GM12892 (cell line): ENCODE measurements at places on chromosomes 6 and 20.
A peak's percentile ranks its signal among the peaks of the same experiment; 100 is the strongest.

DNA sequence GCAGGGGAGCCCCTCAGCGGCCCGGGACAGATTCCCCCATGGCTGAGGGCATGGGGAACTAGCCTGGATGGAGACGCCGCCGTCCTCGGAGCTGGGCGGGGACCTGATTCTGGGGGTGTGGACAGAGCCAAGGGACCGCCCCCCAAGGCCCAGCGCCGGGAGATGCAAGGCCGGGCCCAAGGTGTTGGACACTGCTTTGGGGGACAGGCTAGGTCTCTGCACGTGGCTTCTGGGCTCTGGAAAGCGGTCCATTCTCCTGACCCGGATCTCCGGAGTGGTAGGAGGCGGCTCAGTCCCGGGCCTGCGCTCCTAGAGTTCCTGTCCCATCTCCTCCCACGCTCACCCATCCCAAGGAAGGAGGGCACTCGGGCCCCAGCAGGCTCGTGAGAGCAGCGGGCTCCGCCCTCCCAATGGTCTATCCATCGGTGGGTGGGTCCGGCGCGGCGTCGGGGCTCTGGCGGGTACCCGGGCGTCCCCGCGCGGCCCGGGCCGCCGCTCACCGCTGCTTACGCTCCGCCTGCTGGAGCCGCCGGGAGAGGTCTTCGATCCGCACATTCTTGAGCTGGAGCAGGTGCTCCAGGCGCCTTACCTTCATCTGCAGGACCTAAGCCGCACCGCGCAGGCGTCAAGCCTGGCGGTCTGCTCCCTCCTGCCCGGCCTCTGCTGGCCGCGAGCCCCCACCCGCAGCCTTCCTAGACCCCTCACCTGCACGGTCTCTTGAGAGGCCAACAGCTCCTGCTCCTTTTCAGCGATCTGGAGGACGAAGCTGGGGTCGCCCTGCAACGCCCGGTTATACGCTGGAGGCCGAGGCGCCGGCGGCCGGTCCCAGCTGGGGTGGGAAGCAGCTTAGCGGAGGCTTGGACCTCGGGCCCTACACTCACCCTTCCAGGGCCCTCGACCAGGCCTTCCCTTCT is 3.3 kb downstream of the SPEF1 start:
- no peak for DNase-seq

DNA sequence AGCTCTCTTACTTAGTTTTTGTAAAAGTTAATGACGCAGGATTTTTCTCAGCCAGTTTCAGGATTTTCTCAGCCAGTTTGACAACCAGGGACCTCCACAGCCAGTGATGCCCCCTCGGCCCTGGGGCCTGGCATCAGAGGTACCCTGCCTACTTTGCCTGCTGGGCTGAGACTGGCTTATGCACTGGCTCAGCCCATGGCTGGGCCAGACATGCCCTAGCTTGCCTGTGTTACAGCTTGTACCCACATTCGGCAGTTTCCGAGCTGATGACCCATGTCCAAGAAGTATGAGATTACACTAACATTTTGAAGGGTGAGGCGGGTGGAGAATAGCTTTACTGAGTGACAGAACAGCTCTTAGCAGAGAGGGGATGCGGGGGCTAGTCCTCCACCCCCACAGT is 406.1 kb upstream of the HSF2 start:
- no peak for DNase-seq

DNA sequence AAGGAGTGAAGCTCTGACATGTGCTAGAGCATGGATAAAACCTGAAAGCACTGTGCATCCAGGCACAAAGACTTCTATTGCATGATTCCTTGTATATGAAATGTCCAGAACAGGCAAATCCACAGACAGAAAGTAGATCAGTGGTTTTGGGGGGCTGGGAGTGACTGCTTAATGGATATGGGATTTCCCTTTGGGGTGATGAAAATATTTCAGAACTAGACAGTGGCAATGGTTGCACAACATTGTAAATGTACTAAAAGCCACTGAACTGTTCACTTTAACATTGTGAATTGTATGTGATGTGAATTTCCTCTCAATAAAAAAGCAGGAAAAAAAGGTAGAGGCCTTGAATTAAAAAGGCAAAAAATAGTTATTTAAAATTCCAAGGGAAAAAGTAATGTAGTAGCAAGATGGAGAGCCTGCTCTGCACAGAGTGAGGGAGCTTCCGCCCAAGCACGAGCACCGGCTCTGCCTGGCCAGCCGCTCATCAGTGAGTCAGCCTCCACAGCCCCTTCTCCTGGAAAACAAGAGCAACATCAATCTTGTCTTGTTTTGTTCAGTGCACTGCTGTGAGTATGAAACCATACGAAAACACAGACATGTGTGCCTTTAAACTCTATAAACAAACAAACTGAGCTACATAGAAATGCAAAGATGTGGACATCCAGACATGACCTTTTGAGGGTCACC is 74.6 kb upstream of the THBS2 start:
- no peak for DNase-seq

DNA sequence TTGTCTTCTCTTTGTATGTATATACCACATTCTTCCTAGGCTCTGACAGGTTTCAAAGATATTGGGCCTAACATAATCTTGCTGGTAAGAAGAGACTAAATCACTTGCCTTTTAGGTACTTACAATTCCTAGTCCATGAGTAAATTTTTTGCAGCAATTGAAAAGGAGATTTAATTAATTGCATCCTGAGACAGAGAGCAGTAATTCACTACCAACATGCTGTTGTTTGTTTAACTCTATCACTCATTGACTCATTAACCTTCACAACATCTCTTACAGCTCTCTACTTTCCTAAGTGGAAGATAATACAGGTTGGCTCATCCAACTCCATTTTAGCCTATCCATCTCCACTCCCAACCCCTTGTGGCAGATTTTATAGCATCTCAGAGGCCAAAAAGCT is 280.4 kb downstream of the ALDH8A1 start:
- DNase-seq, result no peak

- DNase-seq, result no peak
Observed at GRCh38 chr20:44247586-44248409, 690 bp downstream of the GDAP1L1 start.

GRCh38 chr20:61934716-61935530 is 130.8 kb downstream of the TAF4 start:
- no peak for DNase-seq

DNA sequence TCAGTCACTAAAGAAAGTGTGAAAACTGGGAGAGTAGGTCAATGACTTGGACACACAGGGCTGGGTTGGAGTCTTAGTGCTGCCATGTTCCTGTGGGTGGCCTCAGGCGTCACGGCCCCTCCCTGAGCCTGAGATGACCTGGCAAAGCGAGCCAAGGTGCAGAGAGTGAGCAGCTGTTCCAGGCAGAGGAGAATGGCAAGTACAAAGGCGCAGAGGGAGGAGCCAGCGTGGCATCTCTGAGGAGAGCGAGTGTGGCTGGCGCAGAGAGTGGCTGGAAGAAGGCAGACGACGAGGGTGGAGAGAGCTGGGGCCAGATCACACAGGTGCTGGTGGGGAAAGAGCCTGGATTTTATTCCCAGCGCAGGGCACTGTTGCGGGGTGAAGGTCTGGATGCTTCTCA is 20.6 kb upstream of the CHMP4B start:
- DNase-seq, result no peak

- peak; percentile 48 for DNase-seq
Observed at GRCh38 chr6:108557494-108558371, 3.0 kb upstream of the FOXO3 start.

DNA sequence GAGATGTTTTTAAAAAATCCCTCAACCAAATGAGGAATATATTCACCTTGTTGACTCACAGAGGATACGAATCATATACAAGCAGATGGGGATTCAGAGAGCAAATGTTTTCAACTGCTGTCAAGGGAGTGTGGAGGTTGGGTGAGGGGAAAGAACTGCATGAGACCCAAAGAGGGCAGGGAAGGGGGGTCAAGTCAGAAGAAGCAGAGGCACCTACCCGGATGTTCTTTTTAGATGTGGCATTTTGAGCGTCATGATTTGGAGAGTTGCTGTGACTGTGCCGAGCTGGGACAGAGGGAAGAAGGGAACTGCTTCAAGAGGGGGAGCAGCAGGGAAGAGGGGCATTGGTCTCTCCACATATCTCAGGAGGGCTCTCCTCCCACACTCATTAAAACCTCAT is 191.3 kb upstream of the PROKR2 start:
- DNase-seq, result no peak

- no peak for DNase-seq
Observed at GRCh38 chr6:23611776-23612381, 514.1 kb upstream of the NRSN1 start.

DNA sequence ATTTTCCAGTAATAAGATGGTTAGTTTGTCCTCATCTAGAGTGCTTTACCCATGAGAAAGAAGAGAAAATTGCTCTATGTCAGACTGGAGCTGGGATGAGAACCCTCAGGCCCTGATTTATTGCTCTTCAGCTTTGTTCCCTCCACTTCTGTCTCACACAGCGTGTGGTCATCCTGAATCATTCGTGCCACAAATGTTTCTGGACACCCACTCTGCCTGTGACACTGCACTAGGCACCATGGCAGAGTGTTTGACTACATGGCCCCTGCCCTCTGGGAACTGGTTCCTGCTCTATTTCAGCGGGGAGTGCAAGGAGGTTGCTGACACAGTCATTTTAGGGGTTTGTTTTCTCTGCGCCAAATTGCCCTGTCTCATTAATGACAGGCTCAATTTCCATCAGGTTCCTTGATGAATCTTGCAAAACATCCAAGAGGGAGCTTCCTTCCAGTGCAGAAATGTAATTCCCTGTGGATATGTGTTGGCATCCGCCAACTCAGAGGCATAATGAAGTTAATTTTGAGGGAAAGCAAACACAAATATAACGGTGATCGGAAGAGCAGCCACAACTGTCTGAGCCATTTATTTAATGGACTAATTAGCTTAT is 207.5 kb downstream of the CLIC5 start:
- no peak for DNase-seq

DNA sequence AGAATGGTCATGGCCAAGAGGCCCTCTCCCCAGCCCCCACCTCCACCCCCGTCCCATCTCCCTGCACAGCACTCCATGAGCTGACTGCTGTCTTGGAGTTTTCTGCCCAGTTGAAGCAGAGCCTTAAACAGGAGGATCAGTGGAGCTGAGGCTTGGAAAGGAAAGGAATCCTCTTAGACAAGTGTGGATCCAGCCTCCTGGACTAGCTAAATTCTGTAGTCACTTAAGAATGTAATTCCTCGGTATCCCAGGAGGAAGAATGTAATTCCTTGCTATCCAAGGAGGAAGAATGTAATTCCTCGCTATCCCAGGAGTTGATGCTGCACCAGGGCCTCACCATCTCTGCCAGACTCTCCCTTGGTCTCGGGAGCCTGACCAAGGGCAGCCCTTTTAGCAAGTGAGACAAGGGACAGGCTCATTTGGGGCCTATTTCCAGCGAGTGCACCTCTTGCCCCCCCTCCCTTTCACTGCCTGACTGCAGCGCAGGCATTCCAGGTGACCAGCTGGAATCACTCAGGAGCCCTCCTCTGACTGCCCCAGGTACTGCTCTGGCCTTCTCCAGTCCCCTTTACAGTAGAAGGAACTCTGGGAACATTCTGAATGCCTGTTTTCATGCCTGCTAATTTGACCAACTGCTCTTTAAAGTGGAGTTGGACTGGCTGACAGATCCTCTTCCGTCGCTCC is 76.2 kb downstream of the TCP11 start:
- DNase-seq, result no peak

- no peak for DNase-seq
Observed at GRCh38 chr6:14231071-14231483, 113.5 kb downstream of the CD83 start.

- no peak for DNase-seq
Observed at GRCh38 chr6:150426198-150426597, 57.4 kb downstream of the IYD start.

GRCh38 chr6:130466748-130467061 is 100.9 kb downstream of the TMEM200A start:
- no peak for DNase-seq

DNA sequence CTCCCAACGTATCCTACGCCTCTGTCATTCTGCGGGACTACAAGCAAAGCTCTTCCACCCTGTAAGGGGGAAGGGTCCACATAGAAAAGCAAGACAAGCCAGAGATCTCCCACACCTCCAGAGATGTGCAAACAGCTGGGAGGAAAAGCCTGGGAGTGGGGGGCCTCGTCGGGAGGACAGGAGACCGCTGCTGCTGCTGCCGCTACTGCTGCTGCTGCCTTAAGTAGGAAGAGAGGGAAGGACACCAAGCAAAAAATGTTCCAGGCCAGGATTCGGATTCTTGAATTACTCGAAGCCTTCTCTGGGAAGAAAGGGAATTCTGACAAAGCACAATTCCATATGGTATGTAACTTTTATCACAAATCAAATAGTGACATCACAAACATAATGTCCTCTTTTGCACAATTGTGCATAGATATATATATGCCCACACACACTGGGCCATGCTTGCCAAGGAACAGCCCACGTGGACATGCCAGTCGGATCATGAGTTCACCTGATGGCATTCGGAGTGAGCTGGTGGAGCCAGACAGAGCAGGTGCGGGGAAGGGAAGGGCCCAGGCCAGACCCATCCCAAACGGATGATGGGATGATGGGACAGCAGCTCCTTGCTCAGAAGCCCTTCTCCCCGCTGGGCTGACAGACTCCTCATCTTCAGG is 108.8 kb upstream of the RAB32 start:
- DNase-seq, result no peak

- no peak for DNase-seq
Observed at GRCh38 chr20:6940048-6940447, 172.6 kb downstream of the BMP2 start.

- no peak for DNase-seq
Observed at GRCh38 chr6:147774856-147775255, 266.4 kb downstream of the SAMD5 start.

DNA sequence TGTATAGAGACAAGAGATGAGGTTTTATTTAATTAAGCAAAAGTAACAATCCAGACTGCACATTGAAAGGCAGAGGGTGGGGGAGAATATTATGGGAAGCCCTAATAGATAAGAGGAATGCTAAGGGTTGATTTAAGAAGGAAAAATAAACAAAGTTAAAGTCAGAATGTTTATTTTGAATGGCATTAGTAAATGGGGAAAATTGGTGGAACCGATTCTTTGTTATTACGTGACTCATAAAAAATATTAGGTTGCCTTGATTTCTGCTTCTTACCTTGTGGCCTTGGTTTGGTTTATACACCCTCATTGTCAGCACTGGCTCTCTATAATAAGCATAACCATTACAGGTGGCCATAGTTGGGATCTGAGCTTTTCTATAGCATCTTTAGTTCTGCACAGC is 674.8 kb upstream of the CITED2 start:
- no peak for DNase-seq

- no peak for DNase-seq
Observed at GRCh38 chr6:107599043-107599442, 109.1 kb downstream of the SOBP start.

- no peak for DNase-seq
Observed at GRCh38 chr6:100482698-100483097, 18.0 kb upstream of the SIM1 start.

DNA sequence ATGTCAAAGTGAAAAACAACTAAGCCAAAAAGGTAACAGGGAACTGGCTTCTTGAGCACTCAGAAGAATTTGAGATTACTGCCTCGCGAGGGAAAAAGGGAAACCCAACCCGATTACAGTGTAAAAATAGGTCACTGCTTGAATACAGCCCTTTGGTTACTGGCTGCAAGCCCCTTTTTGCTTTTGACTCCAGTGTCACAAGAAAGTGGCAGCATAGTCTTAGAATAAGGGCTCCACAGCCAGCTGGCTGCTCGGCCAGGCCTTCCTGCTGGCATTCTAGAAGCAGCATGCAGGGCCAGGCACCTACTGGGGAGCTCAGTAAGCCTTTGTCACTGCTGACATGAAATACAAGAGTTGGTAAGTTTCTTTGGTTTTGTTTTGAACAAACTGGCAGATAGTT is 83.0 kb downstream of the ZHX3 start:
- no peak for DNase-seq

- no peak for DNase-seq
Observed at GRCh38 chr20:44850272-44850671, 35.2 kb upstream of the YWHAB start.
